ENCODE measurements at places on chromosomes 6 and 20. TPM values are rescaled to one million over a fixed set of nuclear protein-coding genes. Genes with fewer than 3 reads are reported as not detected.

Gene ARHGAP40
- not detected for total RNA-seq

Gene ACSS1
- total RNA-seq, result 11.8 TPM

Gene CRISP2
- not detected for total RNA-seq

Gene PPP1R16B
- total RNA-seq, result 0.14 TPM

Gene UNC93A
- not detected for total RNA-seq

Gene TCP11
- total RNA-seq, result not detected

Gene FBXO30
- total RNA-seq, result 5.8 TPM

Gene TMEM244
- total RNA-seq, result not detected

Gene SLC12A5
- 11.6 TPM for total RNA-seq

Gene GABRR2
- total RNA-seq, result 0.20 TPM

Gene MROH8
- 0.79 TPM for total RNA-seq

Gene PRDM13
- 1.1 TPM for total RNA-seq

Gene STMND1
- not detected for total RNA-seq

Gene TPX2
- 117 TPM for total RNA-seq

Gene NFATC2
- 7.7 TPM for total RNA-seq

Gene CYP21A2
- not detected for total RNA-seq

Gene ID1
- total RNA-seq, result 194 TPM

Gene CYP39A1
- 0.06 TPM for total RNA-seq

Gene TMC2
- not detected for total RNA-seq

Gene MUC21
- not detected for total RNA-seq

Gene LIME1
- 10.5 TPM for total RNA-seq

Gene PTPRK
- 18.5 TPM for total RNA-seq

Gene NKAIN4
- total RNA-seq, result 10.3 TPM

Gene COL9A3
- total RNA-seq, result 0.58 TPM

Gene PRSS16
- 4.7 TPM for total RNA-seq

Gene EDN1
- total RNA-seq, result 39.5 TPM

Gene RIPOR2
- not detected for total RNA-seq

Measured in A549 treated with CpdA at 1 μM for 4 hours (cell line).